ENCODE measurements at places on chromosomes 12 and 14.

GRCh38 chr12:47777741-47778558, 4.9 kb downstream of the SLC48A1 start:
- DNase-seq, result no peak

- DNase-seq, result no peak
Observed at GRCh38 chr14:59277659-59278058, 89.2 kb downstream of the DAAM1 start.

DNA sequence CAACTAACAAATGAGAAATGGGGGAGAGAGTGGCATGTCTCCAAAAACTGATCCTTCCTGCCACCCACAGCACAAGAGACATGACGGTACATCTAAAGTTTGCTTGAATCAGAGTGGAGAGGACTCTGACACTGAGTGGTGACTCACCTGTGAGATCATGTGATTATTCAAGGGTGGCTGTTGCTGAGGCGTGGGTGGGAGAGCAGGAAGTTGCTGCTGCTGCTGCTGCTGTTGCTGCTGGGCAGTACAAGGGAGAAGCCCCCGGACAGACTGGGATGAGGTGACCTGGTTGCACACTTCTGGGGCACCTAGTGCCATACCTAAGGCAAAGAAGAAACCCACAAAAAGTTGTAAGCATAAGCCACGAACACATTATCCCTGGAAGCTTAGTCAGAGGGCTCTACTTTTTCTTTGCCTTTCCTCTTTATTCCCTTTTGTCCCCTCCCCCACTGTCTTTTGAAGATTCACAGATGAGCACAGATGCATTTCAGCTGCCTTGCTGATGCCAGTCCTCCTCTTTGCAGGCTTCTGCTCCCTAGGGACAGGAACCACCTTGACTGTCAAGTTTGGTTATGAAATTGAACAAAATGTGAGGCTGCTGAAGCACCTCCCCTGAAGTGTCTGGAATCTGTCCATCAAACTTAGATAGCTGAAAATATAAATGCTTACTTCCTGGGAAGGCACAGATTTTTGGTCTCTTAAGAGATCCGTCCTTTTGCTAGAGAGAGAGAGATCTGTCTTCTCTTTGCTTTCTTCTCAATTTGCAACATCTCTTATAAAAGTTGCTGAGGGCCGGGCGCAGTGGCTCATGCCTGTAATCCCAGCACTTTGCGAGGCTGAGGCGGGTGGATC, 29.4 kb upstream of the STAC3 start:
- peak; percentile 97 for DNase-seq

GRCh38 chr14:80850197-80850814, 91.2 kb downstream of the CEP128 start:
- DNase-seq, result no peak

DNA sequence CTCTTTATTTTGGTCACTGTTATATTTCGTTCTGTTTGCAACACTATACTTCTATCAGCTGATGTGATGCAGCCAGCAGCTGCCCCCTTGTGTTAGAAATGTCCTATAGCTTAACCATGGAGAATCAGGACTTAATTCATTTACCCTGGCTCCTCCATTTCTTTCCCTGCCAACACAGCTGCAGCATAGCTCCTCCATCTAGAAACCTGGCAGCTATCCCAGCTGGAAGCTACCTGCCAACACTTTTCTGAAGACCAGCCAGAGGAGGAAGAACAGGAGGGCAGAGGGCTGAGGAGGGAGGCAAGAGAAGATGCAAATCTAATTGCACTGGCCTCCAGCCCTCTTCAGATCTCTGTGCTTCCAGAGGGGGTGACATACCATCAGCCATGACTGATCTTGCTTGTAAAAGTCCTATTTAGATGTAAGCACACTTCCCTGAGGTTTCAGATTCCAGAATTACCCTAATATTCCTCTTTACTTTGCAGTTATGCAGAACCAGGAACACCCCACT, 156.8 kb upstream of the TMEM260 start:
- DNase-seq, result no peak

DNA sequence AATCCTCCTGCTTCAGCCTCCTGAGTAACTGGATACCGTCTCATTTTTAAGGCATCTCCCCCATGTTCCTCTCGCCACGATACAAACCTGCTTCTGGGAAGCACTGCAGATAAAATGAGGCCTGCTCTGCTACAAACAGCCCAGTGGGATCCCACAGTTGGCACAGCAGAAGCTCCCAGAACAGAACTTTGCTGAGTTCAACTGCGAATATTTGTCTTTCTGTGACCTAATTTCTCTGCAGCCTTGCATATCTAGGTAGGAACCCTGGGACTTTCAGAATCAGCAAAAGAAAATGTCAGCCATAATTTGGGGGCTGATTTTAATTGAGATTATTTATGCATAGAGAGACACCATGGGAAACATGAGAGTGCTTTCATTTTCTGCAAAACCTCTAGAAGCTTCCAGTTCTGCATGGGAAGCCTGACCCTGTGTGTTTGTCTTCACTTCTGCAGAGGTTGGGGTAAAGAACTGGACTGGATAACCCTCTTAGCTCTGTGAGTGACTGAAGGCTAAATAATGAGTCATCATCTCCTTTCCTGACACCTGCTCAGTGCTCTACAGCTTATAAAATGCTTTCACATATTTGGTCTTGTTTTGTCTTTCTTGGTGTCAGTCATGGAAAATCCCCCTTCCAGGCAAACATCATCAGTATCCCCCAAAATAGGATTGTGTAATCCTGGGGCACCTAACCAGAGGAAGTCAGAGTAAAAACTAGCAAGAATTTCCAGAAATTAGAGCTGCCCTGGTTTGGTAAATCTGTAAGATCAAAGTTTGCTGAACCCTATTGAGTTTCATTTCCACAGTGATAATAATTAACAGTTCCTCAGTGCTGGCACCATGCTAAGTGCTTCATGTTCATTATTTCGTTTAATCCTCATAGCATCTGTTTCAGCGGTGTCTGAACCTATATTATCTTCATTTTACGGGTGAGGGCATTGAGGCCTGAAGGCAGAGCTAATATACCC, 185.8 kb downstream of the SLC15A4 start:
- no peak for DNase-seq

DNA sequence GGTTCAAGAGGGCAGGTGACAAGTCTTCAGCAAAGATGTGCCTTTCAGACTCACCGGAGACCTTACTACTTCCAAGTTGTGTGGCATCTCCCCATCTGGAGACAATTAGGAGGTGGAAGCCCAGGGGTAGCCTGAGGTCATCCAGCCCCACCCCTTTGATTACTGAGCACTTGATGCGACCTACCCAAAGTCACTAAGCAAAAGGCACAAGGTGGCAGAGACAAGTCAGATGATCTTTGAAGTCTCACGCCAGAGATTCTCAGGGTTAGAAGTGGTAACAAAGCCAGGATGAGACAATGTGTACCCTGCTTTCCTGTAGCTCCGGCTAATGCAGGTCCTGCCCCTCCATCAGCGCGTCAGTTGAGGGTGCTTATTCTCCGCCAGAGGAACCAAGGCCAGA, 1.4 kb upstream of the FOXN3 start:
- DNase-seq, result peak; percentile 70

DNA sequence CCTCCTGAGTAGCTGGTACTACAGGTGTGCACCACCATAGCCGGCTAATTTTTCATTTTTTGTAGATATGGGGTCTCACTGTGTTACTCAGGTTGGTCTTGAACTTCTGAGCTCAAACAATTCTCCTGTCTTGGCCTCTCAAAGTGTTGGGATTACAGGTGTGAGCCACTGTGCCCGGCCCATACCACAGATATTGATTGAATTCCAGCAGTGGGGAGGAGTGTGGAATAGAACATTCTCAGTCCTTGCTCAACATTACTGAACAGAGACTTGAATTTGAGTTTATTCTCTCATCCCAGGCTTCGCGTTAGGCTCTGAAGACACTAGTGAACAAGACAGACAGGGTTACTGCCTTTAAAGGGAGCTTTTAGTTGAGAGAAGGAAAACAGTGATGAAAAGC, 39.6 kb downstream of the PTPN11 start:
- DNase-seq, result no peak

DNA sequence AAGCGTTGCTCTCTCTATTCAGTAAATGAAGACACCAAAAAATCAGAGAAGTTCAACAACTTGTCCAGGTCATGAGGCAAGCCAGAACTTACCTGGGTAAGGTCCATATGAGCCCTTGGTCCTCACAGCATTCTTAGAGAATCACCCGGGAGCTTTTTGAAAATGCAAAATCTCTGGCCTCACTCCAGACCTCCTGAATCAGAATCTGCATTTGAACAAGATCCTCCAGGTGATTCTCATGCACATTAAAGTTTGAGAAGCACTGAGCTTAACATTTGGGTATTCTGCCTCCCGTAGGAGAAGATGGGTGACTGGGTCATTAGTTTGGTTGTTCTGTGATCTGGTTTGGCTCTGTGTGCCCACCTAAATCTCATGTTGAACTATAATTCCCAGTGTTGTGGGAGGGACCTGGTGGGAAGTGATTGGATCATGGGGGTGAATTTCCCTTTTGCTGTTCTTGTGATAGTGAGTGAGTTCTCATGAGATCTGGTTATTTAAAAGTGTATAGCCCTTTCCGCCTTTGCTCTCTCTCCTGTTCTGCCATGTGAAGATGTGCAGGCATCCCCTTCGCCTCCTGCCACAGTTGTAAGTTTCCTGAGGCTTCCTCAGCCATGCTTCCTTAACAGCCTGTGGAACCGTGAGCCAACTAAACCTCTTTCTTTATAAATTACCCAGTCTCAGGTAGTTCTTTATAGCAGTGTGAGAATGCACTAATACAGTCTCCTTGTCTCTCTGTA, 221.2 kb downstream of the RAD51B start:
- no peak for DNase-seq

Data from islet precursor cell (in vitro differentiated cells).